ENCODE measurements at places on chromosomes 12 and 14.
A peak's percentile ranks its signal among the peaks of the same experiment; 100 is the strongest.

- peak; percentile 34 for DNase-seq
Observed at GRCh38 chr12:26125400-26126339, 833 bp upstream of the BHLHE41 start.

DNA sequence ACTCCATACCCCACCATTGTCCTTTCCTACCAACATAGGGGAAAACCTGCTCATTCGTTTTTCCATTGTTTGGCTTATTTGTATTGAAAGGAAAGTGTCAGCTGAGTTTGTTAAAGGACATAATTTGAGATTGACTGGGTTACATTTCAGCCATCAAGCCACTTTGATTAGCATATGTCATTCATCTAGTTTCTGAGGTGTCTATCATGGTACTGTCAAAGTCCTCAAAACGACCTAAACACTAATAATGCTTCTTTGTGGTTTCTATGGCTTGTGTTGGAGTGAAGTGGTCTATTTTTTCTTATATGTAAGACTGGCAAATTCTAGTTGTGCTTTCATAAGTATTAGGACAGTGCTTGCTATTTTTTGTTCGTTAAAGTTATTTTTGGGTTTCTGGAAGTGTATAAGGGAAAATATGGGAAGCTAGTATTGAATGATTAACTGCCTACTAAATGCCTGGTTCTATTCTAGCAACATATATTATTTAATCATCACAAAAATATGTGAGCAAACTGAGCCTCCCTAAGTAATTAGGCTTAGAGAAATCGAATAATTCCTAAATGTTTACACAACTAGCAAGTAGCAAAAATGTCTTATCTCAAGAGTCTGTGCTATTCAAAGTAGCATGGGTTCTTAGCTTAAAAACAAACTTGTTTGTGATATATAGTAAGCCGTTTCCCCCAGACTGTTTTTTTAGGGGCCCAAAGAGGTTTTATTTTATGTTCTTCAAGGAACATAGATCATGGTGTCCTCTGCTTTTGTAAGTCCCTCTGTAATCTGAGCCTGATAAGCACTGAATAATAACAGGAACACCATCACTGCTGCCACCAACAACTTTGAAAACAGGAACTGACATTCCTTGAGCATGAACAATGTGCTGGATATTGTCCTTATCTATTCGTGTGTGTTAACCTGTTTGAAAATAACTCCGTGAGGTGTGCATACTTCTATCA is 67.1 kb downstream of the DERA start:
- no peak for DNase-seq

DNA sequence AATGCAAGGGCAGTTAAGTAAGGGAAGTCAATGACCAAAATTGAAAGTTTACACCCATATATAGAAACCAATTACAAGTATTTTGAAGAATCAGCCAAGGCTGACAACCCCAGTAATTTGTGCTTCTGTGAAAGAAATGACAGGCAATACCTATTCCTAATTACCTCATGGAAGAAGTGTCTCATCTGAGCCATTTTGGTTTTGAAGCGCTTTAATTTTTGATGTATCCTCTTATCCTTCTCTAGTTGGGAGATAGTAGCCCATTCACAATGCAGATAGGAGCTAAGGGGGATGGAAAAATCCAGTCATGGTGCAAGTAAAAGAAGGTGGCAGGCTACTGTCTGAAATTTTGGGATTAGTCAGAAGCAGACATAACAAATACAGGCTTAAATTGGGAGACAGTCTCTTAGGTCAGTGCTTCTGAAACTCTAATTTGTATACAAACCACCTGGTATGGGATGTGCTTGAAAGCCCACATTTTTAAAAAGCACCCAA is 30.4 kb upstream of the SUPT16H start:
- DNase-seq, result no peak

GRCh38 chr12:97398704-97399103 is 63.9 kb upstream of the RMST start:
- DNase-seq, result no peak

DNA sequence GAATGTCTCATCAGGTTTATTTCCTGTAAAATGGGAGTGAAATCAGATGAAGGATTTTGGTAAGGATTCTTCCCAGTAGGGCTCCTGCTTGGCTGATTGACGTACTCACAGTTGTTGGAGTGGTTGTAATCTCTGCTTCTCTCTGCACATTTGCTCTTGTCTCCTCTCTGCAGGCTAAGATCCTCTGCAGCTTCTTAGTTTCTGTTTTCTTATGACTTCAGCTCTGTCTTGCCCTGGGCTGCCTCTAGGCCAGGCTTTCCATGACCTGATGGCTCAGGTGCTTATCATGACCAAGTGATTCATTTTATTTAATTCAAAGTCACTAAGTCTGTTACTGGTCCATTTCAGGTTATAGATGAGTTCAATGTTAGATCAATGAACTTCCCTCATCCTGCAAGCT is 394.5 kb upstream of the DDHD1 start:
- no peak for DNase-seq

DNA sequence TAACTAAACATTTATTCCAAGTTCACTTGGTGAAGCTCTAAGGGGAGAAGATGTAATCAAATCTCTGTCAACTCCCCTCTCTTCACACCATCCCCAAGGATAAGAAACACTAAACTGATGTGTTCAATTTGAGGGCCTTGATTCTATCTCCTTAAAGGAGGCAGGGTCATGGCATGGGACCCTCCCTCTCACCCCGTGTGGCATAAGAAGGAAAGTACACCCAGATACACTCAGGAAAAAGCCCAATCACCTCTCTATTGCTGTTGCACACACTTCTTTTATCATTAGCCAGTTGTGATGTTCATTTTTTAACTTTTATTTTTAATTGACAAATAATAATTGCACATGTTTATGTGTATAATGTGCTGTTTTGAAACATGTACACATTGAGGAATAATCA is 35.1 kb downstream of the WASHC3 start:
- no peak for DNase-seq

DNA sequence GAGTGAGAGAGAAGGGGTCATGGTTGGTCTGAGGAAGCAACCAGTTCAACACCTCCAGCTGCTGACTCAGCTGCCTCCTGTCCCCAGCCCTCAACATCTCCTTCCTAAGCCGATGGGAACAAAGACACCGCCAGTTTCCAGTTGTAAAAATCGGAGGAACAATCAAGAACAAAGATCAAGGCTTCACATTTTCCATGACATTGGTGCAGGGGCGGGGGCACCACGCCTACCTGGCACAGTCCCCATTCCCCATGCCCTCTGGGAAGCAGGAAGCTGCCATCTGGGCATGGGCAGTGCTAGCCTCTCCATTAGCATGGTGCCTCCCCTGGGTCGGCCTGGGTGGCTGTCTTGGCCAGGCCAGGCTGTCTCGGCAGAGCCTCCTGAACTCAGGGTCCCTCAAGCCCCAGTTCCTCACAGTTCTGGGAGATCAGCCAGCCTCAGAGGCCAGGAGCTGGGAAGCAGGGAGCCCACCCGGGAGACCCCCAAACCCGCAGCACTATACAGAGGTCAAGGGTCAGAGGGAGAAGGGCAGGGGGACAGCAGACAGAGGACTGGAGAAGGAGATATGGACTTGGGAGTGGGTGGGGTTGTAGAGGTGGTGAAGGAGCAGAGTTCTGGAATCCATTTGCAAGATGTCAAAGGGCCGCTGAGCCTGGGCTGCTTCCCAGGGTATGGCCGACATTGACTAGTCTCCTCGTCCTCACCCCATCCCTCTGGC is 19.6 kb upstream of the TMEM106C start:
- DNase-seq, result no peak

- DNase-seq, result peak; percentile 66
Observed at GRCh38 chr14:53190938-53191337, 37.8 kb upstream of the DDHD1 start.

GRCh38 chr14:92263681-92264080 is 59.3 kb upstream of the SLC24A4 start:
- DNase-seq, result no peak

- no peak for DNase-seq
Observed at GRCh38 chr12:27426743-27427487, 19.6 kb upstream of the SMCO2 start.

- DNase-seq, result no peak
Observed at GRCh38 chr14:32757568-32757967, 181.1 kb upstream of the NPAS3 start.

GRCh38 chr14:53531730-53532129 is 378.6 kb upstream of the DDHD1 start:
- DNase-seq, result no peak

DNA sequence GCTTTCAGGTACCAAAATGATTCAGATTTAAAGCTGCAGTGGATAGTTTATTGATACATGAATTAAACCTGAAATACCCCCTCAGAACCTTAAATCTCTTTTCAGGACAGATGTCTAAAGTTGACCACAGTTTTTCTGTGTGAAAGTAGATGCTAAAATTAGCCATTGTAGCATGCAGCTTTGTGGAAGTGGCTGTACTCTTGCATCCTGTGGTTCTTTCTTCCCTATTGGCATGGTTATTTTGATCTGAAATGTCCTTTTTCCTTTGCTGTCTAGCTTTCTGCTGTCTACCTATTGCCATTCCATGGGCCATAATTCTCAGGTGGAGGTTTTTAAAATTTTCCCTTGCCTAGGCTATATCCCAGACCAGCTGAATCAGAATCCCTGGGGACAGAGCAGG is 455.6 kb downstream of the ZFP36L1 start:
- DNase-seq, result no peak

DNA sequence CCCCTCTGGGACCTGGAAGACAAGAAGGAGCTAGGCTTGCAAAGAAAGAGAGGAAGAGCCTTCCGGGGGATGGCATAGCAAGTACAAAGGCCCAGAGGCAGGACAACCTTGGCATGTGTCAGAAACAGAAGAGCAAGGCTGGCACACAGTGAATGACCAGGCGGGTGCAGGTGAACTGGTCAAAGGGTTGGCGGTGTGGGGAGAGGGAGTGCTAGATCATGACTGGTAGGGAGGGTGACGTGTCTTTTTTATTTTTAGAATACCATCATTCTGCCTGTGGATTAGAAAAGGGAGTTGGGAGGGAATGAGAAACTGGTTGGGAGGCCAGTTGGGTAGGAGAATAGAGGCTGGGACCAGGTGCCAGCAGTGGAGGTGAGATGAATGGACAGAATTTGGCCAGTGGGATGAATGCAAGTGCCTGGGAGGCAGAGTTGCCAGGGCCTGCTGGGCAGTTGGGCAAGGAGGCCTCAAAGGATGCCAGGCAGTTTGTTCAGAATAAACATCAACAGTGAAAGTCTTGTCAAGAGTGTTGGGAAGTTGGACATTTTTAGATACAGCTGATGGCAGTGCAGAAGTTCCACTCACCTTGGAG is 168.3 kb downstream of the CACNA1C start:
- DNase-seq, result no peak

GRCh38 chr12:51004504-51004903 is 21.7 kb downstream of the SLC11A2 start:
- DNase-seq, result no peak

- DNase-seq, result no peak
Observed at GRCh38 chr12:92253301-92253700, 107.7 kb upstream of the BTG1 start.

DNA sequence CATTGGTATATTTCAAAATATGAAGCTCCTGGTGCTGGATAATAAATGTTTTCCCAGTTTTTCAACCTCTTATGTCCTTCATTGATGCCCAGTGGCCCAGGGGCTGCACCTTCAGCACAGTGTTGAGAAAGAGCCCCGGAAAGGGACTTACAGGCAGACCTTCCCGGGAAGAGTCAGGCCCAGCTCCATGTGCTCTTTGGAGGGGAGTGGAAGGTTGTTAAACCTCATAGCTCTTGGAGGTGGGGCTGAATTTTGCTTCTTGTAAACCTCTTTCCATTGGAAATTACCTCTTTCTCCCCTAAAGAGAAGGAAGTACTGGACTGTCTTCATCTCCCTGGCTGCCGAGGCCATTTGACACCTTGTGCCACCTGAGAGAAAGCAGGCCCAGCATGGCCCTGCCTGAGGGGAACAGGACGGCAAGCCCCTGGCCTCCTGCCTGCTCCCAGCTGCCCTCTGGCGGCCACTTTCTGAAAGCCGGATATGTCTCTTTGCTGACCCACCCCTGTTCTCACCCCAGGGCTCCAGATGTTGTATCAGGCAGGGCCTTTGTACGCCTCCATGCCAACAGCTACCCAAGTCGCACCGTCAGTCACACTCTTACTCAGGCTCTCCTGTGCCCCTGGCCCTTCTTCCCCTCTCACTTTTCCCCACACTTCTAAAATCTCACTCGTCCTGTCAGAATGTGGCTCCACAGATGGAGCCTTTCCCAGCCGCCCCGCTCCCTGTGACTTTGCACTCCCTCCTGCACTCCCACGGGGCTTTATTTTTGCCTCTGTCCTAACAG is 43.0 kb downstream of the EVL start:
- peak; percentile 95 for DNase-seq

DNA sequence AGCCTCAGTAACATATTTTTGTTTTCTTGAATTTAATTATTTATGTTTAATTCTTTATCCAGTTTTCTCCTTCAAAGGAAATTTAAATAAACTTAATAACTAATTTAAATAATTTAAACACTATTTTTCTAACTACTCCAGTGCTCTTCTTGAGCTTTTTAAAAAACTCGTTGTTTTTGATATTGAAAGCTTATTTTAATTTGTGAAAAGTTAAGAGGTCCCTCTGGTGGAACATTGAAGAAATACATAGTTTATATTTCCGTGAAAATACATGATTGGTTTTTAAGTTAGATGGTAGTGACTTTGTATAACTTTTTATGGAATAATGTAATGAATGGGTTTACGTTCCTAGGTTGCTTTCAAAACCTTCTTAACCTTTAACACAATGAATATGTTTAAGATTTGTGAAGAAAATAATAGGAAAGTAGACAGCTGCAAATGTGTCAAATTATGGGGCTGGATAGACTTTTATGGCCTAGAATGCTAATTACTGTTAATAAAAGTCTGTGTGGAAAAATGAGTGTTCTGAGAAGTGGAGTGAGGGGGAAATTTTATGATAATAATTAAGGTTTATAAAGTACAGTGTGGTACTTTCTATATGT is 45.9 kb upstream of the MSRB3 start:
- DNase-seq, result no peak

GRCh38 chr12:45989287-45989686 is 1.1 kb downstream of the SCAF11 start:
- no peak for DNase-seq

GRCh38 chr12:63941166-63941800 is 96.8 kb downstream of the SRGAP1 start:
- no peak for DNase-seq

DNA sequence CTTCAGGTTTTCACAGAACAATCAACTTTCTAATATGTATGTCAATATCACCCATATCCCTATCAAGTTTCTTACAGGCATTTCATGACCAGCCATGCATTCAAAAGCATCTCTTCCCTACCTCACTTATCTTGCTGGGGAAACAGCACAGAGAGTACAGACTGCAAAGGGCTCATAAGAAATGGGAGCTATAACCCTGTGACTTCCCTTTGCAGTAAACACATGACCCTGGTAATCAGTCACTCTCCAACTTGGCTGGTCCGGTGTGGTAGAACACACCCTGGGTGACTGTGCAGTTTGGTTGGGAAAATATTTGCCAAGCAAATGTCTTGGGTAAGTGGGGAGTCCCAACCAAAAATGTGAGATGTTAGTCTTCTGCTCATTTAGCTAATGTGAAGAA is 49.4 kb upstream of the TMCC3 start:
- no peak for DNase-seq

DNA sequence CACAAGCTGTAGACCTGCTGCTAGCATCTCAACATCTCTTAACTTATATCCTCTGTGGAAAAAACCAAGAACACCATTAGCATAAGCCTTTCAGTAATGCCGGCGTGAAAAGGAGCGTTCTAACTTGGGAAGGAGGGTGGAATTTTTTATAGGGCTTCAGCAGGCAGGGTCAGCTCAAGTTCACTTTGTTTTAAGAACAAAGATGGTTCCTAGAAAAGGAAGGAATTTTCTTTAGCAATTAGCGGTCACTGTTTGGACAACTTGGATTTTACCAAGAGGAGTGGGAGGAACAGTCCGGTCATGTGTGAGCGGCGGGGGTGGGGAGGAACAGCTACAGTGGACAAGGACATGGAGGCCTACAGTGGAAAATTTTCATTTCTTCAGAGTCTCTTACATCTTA is 35.9 kb downstream of the BBS10 start:
- DNase-seq, result no peak
